ENCODE measurements at places on chromosomes 1 and 21.
A peak's percentile ranks its signal among the peaks of the same experiment; 100 is the strongest.

GRCh38 chr1:245587435-245588115 lies 432.8 kb downstream of the KIF26B start:
- DNase-seq: no peak

GRCh38 chr1:21397813-21398188 lies 42.1 kb upstream of the NBPF3 start:
- peak; percentile 1 for DNase-seq

DNA sequence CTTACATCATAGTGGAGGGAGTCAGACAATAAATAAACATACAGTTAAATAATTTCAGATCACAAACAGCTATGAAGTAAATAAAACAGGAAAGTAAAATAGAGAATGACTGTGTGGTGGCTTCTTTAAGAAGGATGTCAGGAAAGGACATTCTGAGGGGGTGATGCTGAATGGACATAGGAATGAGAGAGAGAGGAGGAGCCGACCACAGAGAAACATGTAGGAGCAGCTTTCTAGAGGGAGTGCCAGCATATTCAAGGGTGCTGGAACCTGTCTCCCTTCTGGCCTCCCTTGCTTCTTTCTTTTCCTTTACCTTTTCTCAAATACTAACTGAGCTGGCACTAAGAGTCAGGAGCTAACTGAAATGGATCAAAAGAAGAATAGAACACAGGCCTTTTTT lies 20.5 kb upstream of the BCL10 start:
- DNase-seq: no peak

DNA sequence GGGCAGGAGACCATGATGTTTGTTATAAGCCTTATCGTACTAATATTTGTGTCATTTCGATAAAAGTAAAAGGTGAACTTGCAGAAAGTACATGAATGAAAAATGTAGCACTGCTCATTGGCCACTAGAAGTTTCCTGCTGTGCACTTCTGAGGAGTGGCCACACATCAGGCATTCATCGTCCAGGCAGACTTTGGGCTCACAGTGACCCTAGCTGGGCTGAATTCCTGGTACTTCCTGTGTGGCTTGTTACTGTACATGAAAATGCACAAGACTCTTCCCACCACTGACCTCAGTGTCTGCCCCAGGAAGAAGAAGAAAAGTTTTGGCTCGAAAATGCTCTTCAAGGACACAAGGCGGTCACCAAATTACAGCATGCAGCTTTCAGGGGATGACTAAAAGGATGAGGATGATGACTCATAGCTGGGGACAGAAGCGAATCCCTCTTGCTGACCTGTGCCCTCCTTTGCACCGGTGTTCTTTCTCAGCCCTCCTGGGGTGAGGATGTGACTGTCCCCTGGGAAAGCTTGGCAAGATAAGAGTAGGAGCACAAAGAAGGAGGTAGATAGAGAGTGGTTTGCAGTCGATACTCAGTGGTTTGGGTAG lies 252.4 kb upstream of the KAZN start:
- no peak for DNase-seq

GRCh38 chr21:28943631-28944030 lies 49.0 kb downstream of the LTN1 start:
- DNase-seq: no peak

GRCh38 chr1:159771127-159771895 lies 9.5 kb upstream of the DUSP23 start:
- DNase-seq: no peak

- DNase-seq: no peak
Measured at GRCh38 chr1:7372477-7373120, 398.5 kb upstream of the VAMP3 start.

DNA sequence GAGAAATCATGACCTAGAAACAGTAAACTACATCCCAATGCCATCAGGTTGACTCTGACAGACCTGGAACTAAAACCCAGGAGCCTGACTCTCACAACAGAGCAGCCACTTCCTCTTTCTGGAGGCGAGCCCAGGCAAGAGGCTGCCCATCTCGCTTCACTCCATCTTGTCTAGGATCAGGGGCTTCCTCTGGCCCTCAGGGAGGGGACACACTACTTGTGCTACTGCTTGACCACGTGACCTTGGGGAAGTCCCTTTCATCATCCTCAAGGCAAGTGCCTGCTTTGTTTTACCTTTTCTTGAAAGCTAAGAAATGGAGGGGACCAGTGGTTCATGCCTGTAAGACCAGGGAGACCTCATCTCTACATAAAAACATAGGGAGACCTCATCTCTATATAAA lies 2.6 kb upstream of the TENT5B start:
- DNase-seq: no peak

DNA sequence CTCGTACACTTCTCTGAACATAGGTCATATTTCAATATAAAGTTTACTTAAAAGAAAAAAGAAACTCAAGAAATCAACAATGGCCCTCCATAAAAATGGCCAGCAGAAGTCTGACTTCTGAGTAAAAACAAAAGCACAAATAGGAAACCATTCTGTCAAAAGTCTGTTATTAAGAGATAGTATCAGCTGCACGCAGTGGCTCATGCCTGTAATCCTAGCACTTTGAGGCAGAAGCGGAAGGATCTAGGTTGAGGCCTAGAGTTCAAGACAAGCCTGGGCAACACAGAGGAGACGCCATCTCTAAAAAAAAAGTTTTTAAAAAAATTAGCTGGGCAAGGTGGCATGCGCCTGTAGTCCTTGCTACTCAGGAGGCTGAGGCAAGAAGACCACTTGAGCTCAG lies 67.3 kb downstream of the PUM1 start:
- DNase-seq: no peak

GRCh38 chr1:39173995-39174380 lies 30.5 kb upstream of the MACF1 start:
- DNase-seq: no peak

- no peak for DNase-seq
Measured at GRCh38 chr1:68725001-68725752, 228.3 kb upstream of the DEPDC1 start.

DNA sequence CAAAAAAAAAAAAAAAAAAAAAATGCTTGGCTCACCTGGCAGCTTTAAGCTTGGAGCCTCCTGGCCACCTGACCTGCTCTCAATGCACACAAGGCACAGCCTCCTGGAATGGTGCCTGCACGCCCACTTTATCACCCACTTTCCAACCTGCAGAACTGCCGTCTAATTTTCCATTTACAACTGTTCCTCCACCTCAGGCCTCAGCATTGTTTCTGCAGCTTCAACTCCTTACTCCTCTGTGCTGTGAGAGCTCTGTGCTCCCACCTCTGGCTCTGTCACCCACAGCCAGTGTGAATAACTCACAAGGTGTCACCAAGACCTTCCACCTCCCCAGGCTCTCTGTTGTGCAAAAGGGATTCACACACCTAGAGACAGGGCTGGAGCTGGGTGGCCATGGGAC lies 38.7 kb upstream of the GPR157 start:
- DNase-seq: no peak

- peak; percentile 88 for DNase-seq
Measured at GRCh38 chr1:24199291-24199900, 12.3 kb upstream of the IFNLR1 start.

All from T-cell (primary cell).